ENCODE measurements at places on chromosomes 1 and 21.

DNA sequence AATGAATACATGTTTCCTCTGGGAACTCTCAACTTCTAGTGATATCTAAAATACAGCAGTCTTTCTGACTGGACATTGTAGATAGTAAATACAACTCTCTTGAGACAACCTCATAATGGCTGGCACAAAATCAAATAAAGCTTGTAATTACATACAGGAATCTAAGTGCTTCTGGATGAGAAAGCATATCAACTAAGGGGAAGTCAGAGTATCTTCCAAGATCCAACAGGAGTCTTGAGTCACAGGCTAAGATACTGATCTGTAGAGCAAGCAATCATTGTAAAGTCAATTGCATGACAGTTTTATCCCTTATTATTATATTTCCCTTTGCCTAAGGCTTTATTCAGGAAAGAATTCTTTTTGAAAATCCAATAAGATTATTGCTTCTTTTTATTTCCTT lies 249.9 kb downstream of the LRRIQ3 start:
- DNase-seq = no peak

DNA sequence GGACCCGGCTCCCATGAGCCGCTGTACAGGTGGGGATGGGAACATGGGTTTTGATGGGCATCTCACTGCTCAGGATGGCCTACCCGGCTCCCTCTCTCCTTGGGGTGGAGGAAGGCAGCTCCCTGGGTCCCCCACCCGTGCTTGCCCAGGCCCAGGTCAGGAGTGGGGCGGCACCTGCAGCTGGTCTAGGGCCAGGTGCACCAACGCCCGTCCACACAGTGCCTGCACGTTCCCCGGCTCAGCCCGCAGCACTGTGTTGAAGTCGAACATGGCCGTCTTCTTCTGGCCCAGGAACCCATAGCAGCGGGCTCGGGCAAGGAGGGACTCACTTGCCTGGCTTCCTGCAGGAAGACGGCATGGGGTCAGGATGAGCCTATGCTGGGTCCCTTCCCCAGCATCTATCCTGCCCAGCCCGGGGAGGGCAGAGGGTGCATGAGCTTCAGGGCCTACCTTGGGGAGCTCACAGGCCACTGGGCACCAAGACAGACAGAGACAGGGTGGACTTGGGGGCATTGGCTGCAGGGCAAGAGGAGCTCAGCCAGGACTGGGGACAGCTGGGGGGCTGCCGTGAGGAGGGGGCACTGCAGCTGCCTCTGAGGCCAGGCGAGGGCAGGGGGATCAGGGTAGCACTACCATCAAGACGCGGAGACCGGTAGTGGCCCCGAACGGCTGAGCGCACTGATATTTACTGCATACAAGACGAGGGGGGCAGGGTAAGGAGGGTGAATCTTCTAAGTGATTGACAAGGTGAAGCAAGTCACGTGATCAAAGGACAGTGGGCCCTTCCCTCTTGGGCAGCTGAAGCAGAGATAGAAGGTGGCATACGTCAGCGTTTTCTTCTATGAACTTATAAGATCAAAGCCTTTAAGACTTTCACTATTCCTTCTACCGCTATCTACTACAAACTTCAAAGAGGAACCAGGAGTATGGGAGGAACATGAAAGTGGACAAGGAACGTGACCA lies 17.8 kb downstream of the TTC34 start:
- no peak for DNase-seq

- no peak for DNase-seq
Observed at GRCh38 chr1:44587796-44588460, 86.4 kb downstream of the TMEM53 start.

DNA sequence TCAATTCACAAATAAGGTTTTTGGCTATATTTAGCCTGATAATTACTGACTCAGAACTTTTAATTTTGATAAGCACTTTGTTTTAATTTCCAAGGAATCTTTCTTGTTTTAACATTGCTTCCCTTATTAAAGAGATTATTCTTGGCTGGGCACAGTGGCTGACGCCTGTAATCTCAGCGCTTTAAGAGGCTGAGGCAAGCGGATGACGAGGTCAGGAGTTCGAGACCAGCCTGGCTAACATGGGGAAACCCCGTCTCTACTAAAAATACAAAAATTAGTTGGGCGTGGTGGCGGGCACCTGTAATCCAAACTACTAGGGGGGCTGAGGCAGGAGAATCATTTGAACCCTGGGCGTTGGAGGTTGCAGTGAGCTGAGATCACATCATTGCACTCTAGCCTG lies 13.8 kb downstream of the ALG14 start:
- no peak for DNase-seq

GRCh38 chr1:245645406-245645805 lies 490.6 kb downstream of the KIF26B start:
- DNase-seq = no peak

DNA sequence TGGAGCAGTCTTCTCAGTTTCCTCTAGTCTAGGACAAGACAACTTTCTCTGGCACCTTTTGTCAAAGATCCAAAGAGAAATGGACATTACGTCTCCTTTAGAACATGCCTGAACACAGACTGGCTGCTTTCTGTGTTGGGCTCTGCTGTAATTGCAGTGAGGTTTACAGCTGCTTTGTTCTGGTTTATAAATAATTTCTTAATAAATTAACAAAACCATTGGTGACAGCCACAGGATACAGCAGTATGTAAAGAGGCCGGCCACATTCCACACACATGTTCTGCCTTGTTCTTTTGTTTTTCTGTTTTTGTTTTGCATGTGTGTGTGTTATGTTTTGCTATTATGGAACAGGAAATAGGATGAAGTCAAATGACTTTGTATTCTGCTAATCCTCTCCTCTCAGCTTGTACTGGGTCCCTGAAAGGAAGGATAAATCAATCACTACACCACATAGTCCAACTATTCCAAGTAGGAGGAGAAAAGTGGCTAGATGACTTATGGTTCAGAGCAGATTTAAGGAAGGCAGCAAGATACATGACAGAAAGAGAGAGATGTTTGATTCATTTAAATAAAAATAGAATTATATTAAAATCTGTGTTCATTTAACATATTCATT lies 161.5 kb upstream of the ESRRG start:
- no peak for DNase-seq

DNA sequence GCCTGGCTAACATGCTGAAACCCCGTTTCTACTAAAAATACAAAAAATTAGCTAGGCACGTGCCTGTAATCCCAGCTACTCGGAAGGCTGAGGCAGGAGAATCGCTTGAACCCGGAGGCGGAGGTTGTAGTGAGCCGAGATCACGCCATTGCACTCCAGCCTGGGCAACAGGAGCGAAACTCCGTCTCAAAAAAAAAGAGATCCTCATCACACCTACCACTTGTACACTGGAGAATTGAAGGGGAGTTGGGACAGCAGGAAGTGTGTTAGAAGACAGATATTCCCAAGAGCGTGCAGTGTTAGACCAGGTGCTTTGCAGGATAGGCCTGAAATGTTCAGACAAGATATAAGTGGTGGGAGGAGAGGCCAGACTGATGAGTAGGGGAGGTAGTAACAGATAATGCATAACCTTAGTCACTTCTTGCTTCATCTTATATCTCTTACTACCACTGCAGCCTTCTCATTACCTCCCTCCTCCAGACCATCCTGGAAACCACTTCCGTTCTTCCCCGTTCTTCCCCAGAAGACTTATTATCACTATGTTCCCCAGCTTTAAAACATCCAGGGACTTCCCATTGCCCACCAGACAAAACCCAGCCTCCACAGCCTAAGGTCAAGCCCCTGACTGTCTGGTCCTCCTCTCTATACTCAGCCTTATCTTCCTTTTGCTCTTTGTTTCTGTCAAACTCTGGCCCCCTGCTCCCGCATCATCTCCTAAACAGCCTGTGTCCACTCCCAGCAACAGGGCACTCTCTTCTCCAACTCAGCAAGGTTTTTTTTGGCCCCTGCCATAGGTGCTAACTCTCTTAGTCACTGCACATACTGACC lies 21.3 kb downstream of the FAM20B start:
- no peak for DNase-seq

DNA sequence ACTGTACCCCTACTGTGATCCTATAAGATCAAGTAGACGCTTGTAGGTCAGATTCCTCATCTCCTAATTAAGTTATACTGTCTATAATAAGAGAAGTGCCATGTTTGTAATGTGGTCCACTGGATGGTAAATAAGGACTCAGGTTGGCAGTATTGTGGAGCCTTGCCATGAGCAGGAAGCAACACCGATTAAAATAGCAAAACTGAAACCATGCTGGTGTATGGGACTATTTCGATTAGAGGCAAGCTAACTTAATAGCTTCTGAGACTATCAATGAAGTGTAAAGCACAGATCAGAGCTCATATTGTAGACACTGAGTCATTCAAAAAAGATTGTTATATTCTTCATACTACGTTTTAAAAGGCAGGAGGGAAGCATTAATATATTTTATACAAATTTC lies 348.8 kb downstream of the HHAT start:
- no peak for DNase-seq

Measured in BJ (cell line).